ENCODE measurements at places on chromosomes 7 and 10.

- no peak for DNase-seq
Observed at GRCh38 chr7:156823435-156823834, 69.5 kb downstream of the LMBR1 start.

DNA sequence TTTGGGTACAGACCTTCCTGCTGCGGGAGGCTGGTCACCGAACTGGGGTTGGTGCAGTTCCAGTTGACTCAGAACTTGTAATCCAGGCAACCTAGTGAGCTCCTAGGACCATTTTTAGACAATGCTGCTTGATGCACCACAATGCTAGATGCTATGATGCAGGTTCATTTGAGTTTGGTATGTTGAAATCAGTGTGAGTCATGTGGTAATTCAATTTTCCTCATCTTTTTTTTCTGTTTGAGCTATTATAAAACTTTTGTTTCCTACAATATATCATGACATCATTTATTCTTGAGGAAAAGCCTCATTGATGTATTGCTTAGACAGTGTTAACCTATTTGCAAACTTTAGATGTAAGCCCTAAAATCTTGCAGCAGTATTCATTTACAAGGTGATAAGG, 40.9 kb upstream of the MTPN start:
- DNase-seq: no peak

- DNase-seq: no peak
Observed at GRCh38 chr7:47991270-47991669, 11.9 kb upstream of the HUS1 start.

GRCh38 chr7:128361411-128362379, at the start of gene PRRT4:
Gene PRRT4, minus strand, starts transcription at chr7:128361690.
- DNase-seq: no peak

DNA sequence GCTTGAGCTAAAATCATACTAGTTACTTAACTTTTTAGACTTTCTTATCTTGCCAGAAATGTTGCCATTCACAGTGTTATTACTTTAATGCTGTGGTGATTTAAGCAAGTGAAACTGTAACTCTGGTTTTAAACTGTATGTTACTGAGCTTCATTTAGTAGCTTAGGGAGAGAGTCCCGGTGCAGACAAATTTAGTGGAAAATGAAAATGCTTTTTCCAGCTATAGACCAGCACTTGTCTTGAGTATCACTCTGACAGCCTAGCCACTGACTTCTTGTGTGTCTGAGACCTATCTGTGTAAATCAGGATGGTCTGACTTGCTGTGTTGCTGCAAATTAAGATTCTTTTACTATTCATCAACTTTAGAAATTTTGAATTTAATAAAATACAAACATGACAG, 200.8 kb downstream of the CACNB2 start:
- no peak for DNase-seq

DNA sequence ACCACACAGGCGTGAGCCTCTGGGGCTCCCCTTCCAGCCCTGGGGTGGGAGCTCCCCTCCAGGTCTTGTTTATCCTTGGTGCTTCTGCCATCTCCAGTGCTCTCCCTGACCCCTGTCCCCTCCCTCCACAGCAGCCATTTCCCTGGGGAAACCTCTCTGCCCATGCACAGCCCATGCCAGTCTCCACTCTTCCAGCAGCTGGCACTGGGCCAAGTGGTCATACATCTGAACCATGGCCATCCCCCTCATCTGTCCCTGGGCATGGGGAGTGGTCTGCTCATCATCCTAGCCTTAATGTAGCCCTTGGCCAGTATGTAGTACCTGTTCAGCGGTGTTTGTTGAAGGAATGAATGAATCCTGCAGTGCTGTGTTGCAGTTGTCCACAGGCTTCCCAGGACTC, 172.4 kb upstream of the ZNF32 start:
- no peak for DNase-seq

DNA sequence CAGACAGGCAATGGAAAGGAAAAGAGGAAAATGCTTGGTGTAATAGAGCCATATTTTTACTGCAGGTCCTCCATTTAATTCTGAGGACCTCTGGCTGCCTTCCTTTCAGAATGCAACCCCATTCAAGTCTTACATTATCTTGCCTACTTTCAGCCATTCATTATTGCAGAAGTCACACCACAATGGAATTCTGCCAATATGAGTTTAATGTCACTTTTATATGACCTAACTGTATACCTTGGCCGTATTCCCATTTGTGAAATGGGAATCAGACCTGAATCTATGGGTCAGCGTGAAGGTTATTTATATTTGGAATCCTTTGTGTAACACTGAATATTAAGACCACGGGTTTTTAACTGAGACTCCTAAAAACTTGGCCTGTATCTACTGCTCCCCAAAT, 241.7 kb upstream of the AOAH start:
- DNase-seq: no peak

GRCh38 chr7:42197451-42197850, 39.6 kb downstream of the GLI3 start:
- no peak for DNase-seq

- DNase-seq: no peak
Observed at GRCh38 chr7:98251231-98251600, 816 bp downstream of the TECPR1 start.

GRCh38 chr10:52030975-52031374, 283.1 kb upstream of the DKK1 start:
- no peak for DNase-seq

DNA sequence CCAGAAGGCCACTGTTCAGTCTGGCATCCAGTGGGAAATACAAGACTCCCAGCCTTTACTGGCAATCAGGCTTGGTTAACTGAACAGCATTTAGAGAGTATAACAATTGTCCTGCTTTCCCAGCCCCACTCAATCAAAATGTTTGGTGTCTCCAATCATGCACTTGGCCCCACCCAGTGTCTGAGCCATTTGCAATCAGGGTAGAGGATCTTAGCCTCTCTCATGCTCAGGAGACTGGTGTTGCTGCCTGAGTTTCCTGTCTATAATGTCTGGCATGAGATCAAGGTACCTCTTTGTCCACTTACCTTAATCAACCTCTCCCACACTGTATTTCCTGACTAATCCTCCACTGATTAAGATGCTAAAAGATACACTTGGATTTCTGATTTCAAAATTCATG, 290.2 kb upstream of the GHITM start:
- no peak for DNase-seq

DNA sequence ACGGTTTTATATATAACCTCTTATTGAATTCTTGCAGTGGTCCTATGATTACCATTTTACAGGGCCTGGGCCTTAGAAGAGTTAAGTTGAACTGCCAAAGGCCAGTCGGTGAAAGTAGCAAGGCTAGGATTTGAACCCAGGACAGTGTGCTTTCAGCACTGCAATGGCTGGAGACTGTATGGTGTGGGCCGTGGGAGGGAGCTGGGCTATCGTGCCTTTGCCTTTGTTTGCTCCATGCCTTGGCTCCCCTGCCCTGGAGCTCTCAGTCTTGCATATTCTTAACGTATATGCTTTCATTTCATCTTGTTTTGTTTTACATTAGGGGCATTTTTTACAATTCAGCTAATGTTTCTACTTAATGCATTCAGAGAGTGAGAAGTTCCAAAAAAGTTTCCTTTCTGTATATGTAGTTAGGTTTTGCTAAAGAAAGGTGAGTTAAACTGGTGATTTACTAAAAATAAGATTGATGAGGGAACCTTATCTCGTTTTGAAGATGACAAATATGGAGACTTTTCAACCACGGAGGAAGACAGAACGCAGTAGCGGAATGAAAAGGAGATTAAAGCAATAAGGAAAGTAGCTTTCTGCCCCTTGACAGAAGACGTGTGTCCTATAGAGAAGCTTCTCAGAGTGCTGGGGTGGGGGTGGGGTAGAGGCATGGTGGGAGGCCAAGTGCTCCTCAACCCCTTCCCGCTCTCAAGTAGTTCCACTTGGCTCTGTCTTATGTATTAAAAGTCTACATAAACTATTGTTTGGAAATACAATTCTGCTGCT, 82.5 kb downstream of the RTKN2 start:
- no peak for DNase-seq

DNA sequence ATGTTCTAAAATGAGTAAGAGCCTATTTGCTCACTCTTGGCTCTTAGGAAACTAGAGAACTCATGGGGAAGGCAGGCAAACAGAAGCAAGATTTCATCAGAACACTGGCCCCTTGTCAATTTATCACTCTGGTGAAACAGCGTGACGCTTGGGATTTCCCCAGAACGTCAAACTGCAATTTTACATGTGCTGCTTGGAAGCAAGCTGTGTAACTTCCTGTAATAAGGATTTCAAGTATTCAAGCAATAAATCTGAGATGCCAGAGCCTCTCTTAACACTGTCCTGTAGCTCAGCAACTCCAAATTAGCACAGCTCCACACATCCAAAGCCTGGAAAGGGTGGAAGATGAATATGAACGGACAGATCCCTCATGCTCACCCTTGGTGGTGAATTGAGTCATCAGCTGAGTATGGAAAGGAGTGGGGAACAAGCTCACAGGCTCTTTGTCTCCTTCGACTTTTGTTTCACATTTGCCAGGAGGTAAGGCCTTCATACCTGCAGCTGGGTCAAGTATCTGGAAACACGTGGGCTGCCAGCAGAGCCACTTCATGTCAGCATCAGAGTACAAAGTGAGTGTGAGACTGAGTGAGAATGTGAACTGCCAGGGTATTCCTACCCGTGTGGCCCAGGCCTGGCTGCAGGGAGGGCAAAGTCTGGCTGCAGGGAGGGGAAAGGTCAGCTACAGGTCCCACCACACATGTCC, 140.4 kb upstream of the NAMPT start:
- DNase-seq: peak; percentile 45

DNA sequence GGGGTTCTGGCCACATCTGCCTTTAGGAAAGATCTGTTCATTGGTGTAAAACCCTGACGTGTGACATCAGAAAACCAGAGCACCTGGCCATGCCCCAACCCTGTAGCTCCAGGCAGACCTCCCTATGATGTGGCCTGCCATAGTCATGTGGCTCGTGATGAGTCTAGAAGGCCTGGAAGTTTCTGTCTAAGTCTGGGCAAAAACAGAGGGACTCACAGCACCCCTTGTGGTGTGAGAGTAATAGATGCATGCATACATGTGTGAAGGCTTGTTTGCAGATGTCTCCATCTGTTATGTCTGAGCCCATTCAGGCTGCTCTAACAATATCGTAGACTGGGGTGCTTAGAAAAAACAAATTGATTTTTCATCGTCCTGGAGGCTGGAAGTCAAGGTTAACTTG, 309.3 kb downstream of the PAXIP1 start:
- DNase-seq: no peak

DNA sequence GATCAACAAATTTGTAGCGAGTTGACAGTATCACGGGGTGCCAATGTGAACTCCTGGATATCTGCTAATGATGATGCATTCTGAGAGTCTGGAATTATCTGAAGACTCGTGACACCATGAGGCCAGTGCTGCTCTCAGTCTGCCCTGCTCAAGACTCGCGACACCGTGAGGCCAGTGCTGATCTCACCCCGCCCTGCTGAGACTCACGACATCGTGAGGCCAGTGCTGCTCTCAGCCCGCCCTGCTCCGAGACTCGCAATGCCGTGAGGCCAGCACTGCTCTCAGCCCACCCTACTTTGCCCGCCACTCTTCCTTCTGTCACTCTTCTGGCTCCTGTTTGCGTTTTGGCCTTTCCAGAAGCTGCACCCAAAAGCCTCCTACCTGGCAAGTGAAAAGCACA, 411.8 kb downstream of the PTPRN2 start:
- DNase-seq: no peak

- DNase-seq: no peak
Observed at GRCh38 chr10:131925011-131925649, 24.3 kb downstream of the PPP2R2D start.

GRCh38 chr7:133570321-133570720, 317.4 kb downstream of the EXOC4 start:
- no peak for DNase-seq

DNA sequence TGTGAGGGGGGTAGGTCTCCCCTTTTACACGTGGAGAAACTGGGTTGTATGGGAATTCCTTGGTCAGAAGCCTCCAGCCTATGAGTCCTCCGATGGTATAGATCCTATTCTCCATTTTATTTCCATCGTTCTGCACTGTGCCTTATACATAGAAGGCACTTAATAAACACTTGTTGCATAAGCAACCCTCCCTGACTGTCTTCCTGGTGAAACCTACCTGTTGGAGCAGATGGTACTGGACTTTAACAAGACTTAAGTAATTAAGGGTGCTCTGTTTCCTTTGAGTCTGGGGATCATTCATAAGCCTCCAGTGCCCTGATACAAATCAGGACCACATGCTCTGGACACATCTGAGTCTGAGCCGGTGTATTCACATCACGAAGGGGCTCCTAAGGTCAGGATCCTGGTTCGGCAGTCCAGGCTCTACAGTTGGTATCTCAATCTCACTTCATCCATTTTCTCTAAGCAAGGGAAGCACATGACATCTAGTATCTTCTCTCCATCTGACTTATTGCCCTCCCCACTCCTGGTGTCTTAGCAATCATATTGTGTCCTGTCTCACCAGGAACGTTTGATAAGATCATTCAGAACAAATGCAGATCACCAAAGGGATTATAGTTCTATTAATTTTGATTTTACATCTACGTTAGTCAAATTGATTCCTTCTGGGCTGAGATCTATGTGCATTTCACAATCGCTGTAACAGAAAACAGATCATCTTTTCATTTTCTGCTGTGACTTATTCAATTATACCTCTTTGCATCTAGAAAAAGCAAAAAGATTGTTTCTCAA, 22.8 kb upstream of the EZH2 start:
- DNase-seq: no peak

DNA sequence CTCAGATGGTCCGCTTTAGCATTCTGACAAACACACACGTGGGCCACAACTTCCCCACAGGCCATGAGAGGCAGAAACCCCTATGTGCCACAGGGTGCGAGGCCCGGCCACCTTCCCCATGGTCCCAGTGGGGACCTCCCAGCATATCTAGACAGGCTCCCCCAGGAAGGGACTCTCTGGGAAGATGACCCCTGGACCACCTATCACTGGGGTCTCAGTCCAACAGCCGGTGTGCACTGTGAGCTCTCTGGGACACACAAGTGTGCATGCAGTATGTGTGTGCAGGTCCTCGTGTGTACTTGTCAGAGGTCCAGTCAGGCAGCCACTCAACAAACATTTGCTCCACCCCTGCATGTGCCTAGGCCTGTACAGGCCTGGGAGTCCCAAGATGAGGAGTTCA, 18.7 kb downstream of the GRID1 start:
- DNase-seq: no peak

DNA sequence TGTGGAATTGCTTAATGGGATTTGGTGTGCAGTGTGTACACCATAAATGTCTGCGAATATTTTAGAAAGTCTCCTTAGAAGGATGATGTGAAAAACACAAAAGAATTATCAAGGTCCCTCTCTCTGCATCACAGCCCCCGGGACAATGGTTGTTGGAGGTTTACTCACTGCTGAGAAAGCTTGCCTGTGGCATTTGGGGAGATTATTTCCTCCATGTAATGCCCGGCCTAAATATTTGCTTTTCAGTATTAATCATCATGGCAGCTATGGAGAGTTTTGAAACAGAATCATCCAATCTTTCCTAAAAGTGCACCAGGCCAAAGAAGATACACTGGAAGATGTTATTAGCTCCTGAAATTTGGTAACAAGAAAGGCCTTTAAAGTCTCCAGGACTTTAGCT, 113.8 kb upstream of the ADCY1 start:
- DNase-seq: no peak

Measured in stimulated activated CD8-positive, alpha-beta memory T cell treated with anti-CD3 and anti-CD28 coated beads, Interleukin-7, amount 100 ng/mL, for 24 hours (primary cell).